Astrocyte of the spinal cord (primary cell): ENCODE measurements at places on chromosomes 6 and 20.
A peak's percentile ranks its signal among the peaks of the same experiment; 100 is the strongest.

- DNase-seq, result no peak
Measured at GRCh38 chr20:4059606-4060005, 44.2 kb upstream of the RNF24 start.

DNA sequence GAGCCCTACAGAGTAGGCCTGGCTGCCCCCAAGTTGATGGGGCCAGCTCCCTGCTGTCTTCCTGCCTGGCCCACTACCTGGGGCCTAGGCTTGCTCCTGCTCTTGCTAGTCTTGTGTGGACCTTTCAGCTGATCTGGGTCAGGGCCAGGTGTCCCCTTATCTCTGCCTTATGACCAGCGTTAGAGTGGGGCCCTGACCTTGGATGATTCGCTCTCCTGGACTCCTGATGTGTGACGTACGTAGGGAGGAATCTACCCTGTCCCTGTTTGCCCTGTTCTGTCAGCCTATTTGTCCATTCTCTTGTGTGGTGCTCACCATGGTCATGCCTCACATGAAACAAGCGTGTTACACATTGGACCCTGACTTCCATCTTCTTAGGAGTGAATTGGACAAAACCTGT, 571.8 kb downstream of the QKI start:
- DNase-seq, result peak; percentile 32

GRCh38 chr6:1764397-1764987, 154.8 kb downstream of the FOXC1 start:
- DNase-seq, result no peak

GRCh38 chr20:46458866-46459750, 52.7 kb upstream of the ELMO2 start:
- no peak for DNase-seq

DNA sequence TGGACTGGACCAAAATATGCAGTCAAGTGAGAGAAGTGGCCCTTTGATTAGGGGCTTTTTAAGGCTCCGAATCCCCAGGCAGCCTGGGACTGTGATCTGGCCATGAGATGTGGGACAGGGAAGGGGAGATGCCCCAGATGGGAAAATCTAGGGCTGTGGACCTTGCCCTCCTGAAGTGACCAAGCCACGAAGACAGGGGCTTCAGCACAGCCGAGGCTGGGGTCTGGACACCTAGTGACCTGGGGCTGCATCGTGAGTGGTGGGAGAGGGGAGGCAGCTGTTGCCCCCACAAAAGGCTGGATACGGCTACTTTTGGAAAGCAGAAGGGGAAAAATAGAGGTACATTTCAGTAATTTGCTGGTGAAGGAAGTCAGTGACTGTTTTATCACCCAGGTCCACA, 139.5 kb upstream of the SLC24A3 start:
- no peak for DNase-seq

GRCh38 chr6:27517928-27518787, 45.3 kb upstream of the ZNF184 start:
- no peak for DNase-seq

DNA sequence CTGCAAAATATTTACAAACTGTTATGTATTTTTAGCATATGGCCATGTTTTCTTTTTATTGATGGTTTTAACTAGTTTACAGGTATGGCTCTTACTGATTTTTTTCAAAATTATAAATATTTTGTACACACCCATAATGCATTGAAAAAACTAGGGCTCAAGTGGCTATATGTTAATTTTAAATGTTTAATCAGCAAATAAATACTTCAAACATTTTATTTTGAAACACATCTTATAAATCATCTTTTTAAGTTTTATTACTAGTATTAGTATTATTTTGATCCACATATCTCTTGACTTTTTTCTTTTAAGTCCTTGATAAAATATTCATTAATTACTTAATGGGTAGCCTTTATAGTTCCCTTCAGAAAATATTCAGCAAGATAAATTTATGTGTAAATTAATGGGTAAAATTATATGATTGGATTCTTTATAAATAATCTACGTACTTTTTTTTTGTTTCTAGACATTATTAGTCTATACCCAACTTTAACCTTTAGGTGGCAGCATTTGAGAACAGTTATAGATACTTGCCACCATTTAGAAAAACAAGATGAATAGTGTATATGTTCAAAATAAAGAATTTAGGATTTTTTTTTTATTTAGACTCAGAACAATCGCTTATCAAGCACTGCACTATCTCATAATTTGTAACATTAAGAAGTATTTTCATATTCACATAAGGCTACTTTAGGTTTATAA, 241.9 kb downstream of the ADGRB3 start:
- DNase-seq, result peak; percentile 40

DNA sequence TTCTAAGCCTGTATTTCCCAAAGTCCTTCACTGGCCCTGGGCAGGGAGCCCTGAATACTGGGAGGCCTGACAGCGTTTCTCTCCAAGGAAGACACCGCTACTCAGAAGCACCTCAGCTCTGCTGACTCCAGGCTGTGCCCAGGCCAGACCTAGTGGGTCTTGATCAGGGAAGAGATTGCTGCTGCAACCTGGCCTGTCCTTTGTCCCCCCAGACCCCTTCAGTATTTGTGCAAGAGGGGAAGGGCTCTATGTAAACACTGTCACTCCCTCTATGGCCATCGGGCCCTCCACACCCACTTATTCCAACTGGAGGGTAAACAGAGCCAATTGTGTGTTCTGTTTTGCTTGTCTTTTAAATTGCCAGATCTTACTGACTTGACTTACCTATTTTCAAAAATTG, 20.6 kb downstream of the PLEKHG1 start:
- DNase-seq, result no peak

DNA sequence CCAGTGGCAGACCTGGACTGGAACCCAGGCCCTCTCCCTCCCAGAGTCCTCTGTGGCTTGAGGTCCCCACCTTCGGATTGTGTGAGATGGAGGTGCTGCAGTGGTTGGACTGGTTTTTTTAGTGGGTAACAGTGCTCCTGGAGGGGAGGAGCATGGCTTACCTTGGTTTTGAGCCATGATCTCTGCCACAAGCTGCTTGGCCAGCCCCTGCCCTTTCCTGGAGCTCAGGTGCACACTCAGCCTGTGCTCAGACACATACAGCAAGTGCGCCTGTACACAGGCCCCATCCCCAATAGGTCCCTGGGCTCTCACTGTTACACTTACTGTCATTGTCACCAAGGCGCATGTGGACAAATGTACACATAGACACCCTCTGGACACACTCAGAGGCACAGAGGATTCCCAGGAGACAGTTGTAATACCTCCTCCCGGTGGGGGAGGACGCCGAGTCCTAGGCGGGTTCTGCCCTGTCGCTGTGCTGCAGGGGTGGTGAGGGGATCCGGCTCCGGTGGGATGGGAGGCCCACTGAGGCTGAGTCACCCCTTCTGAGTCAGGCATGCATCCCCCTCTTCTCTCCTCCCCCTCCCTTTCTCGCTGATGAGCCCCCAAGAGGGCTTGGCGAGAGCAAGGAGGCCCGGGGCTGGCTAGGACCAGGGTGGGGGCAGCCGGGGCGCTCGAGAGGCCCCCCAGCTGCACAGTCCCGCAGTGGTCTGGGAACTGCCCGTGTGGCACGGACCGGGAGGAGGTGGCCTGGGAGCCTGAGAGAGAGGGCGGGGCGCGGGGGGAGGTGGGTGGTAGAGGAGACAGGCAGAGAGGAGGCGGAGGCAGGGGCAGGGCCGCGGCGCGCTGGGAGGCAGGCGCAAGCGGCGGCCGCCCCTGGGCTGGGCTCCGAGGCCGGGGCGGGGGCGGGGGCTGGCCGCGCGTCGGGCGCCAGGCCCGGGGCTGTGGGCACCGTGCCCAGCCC, 522 bp upstream of the EPB41L1 start:
- DNase-seq, result peak; percentile 58

GRCh38 chr20:35975576-35976373, 7.4 kb downstream of the CNBD2 start:
- DNase-seq, result no peak

DNA sequence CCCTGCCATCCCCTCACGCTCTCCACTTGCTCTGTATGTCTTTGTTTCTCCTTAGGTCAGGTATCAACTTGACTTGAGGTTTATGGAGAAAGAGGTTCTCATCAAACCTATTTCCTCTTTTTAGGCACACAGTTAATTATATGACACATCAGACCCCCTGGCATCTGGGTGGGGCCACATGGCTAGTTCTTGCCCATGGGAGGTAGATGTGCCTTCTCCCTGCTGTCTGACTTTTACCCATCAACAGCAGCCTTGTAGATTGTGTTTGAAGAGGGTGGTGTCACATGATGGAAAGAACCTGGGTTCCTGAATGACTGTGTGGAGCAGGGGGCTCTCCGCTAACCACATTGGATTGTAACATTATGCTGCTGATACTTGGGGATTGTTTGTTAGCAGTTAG, 7.2 kb upstream of the UQCC2 start:
- no peak for DNase-seq

DNA sequence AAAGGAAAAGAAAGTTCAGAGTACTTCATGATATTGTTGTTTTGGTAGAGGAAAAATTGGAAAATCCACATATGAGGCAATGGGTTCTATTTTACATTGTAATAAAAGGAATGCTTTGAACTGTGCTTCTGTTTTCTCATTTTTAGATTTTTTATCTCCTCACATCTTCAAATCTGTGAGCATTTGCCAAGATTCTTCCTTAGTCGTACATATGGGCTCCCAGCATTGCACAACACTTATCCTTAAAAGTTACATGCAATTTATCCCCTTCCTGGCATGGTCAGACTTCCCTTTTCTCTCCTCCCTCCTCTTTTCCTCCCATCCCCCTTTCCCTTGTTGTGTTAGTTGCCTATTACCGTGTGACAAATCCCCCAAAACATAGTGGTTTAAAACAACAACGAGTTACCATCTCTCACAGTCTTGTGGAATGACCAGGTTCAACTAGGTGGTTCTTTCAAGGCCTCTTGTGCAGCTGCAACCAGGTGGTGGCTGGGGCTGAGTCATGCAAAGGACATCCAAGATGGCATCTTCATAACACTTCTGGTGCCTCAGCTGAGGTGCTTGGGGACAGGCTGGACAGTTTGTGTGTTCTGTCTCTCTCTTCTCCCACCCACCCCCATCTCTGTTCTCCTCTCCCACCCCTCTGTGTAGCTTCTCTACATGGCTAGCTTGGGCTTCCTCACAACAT, 68.7 kb downstream of the TXNDC5 start:
- DNase-seq, result no peak

DNA sequence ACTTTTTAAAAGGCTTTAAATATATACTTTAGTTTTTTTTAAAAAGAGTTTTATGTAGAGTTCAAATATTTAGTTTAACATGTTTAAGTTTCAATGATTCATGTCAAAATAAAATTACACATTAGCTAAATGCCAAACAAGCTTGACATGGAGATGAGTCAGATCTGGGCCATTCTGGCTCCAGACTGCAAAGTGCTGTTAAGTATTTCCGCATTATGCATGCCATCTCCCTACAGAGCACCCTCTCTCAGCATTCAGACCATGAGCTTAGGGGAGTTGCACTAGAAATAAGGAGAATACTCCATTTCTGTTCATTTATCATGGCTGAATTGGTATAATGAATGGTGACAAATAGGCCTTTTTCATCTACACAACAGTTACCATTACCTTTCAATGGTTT, 21.5 kb upstream of the HS3ST5 start:
- peak; percentile 56 for DNase-seq

- no peak for DNase-seq
Measured at GRCh38 chr6:121548131-121548530, 112.7 kb downstream of the GJA1 start.

DNA sequence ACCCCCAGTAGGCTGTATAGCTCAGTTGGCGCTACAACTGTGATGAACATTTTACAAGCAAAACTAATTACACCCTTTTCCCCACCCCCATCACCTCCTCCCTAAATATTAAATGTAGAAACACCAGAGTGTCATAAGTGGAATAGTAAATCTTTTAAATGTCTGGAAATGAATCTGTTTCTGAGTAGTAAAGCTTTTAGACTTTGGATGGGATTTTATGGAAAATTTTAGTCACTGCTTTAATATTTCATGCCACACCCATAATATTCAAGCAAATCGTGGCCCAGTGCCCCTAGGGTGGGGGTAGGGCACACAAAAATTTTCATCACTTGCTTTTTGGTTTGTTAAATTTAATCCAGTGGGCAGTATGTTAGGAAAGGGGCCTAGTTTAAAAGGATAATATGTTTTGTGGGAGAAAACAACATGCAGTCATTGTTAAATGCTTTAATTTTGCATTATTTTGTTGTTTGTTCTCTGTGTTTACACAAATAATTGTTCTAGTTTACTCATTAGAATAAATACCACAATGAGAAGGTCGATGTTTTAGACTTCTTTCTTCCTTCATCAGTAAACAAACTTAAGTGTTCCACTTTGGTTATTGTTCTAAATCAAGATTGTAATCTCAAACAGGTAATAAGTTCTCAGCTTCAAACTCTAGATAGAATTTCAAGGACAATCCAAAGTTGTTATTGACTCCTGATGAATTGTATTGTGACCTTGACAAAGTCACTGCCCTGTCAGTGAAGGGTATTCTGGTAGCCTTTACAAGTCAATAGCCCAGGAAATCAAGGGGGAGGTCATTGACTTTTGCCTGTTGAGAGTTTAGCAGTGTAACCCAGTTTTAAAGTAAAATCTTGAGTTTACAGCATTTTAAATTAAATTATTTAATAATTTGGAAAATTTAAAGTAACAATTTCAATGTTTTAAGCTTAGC, 79.2 kb downstream of the CBFA2T2 start:
- no peak for DNase-seq

- no peak for DNase-seq
Measured at GRCh38 chr6:10341605-10342004, 73.3 kb downstream of the TFAP2A start.

DNA sequence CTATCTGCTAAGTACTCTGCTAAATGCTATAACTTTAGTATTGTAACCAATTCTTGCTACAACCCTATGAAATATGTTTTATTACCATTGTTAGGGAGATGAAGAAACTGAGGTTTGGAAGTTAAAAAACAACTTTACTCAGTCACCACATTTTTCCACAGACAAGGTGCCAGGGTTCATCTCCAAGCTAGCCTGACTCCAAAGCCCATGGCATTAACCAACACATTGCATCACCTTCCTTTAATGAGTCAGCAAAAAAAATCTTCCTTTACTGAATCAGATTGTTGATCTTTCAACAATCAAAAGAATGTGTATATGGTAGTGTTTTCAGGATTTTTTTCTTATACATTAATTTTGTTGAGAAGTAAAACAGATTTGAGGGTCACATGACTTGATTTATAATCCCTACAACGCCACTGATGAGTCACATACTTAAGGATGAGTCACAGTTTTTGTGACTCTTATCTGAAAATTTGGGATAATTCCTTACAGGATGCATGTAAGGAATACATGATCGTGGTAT, 41.5 kb downstream of the MAN1A1 start:
- peak; percentile 67 for DNase-seq

DNA sequence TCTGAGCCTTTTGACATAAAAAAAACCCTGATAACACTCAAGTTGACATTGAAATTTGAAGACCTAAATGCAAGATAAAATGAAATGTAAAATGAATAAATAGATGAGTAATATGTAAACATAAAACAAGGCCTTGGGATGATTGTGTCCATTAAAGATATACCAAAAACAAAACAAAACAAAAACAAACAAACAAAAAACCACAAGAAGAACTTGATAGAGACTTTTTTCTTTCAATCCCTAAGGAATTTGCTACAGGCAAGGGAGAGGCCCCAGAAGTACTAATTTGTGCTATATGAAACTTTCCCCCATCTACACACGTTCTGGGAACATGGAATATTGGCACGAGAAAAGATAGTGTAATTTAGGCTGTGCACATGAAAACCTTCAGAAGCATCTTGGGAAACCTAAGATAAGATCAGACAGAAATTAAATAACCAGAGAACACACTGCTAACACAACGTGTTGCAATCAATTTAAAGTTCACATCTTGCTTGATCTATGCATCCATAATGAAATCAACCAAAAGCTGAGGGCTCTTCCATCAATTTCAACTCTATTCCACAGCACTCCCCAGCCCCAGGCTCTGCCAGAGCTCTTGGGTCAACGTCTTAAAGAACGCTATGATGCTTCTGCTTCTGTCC, 201.1 kb upstream of the RREB1 start:
- DNase-seq, result no peak
